NCI-H1092 (cell line): ENCODE measurements at places on chromosomes 12 and 14.
A peak's percentile ranks its signal among the peaks of the same experiment; 100 is the strongest.

GRCh38 chr12:53966085-53966384 is 6.9 kb upstream of the HOXC11 start:
- no peak for DNase-seq

DNA sequence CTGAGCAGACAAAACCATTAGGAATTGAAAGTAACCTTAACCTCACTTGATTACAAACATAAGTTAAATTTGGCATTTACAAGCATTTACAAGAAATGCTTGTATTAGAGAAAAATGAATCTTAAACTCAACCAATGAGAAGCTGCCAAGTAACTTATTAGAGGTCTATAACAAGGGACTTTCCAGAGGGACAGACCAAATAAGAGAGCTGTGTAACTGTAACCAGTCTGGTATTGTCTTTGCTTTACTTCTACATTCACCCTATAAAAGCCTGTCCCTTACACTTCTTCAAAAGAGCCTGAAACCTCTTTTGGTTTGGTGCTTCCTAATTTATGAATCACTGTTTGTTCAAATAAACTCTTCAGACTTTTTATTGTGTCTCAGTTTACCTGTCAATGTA is 450.0 kb upstream of the FAR2 start:
- DNase-seq, result no peak

DNA sequence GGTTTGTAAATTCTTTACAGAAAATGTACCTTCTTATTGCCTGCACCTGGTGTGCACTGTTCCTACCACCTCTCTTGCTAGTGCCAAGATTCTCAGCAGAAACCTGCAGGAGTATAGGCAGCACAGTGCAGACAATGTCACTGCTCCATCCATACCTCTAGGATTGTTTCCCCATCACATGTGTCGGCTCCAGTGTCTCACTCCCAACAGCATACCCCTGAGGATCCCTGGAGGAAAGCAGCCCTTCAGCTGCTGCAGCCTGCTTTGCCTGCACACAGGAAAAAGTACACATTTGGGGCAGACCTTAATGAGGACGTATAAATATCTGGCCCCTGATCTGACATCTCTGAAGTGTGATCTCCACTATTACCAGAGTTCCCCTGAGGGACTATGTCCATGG is 235.5 kb downstream of the MDGA2 start:
- DNase-seq, result no peak

- no peak for DNase-seq
Observed at GRCh38 chr12:50572287-50572686, 67.5 kb downstream of the DIP2B start.

GRCh38 chr14:54137614-54137961 is 181.0 kb upstream of the BMP4 start:
- DNase-seq, result no peak

DNA sequence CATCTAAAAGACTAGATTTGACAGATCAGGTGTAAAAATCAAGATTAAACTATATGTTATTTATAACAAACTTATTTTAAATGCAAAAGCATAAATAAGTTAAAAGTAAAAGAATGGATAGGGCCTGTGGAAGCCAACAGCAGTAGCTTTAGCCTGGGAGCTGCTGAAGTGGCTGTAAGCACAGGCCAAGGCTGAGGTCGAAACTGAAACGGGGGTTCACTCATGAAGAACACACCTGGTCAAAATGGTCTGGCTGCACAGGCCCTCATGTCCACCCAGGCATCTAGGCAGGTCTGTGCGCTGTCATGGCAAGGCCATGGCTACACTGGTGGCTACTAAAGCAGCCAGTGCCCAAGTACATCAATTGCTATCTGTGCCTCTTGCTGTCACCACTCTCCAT is 23.1 kb downstream of the CATSPERB start:
- DNase-seq, result no peak

DNA sequence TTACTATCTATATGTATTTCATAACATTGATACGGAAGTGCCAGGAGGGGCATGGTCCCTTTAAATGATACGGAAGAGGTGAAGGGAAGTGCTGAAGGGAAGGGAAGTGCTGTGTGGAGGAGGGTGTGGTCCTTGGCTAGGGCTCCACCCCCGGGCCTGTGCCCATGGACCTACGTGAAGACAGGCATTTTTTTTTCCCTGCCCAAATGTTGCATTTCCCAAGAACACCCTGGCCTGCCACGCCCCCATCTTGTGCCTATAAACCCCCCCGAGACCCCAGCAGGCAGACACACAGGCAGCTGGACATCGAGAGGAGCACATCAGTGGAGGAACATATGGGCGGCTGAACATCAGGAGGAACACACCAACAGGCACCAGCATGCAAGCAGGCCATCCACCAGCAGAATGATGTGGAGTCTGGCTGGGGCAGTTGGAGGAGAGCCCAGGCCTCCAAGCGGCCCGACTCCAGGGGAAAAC is 134.1 kb downstream of the SLC41A2 start:
- no peak for DNase-seq

DNA sequence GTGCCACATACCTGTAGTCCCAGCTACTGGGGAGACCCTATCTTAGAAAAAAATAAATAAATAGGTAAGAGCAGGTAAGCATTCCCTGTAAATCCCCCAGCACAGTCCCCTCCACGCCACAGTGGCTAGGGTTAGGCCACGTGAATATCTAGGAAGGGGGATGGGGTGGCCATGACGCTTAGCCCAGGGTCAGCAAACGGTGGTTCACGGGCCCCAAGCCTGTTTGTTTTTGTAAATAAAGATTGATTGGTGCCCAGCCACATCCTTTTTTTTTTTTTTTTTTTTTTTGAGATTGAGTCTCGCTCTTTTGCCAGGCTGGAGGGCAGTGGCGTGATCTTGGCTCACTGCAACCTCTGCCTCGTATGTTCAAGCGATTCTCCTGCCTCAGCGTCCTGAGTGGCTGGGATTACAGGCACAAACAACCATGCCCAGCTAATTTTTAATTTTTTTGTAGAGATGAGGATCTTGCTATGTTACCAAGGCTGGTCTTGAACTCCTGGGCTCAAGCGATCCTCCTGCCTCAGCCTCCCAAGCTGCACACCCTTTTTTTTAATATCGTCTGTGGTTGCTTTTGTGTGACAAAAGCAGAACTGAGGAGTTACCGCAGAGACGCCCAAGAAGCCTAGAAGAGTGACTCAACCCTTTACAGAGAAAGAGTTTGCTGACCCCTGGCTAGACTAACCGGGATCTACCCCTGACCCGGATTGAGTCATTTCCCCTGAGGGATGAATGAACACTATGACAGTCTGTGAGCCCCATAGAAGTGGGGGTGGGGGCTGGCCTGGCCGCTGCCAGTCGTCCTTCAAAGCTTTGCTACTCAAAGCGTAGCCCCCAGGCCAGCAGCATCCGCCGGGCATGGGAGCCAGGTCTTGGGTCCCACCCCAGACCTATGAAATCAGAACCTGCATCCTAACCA is 113.7 kb upstream of the NCOR2 start:
- no peak for DNase-seq

GRCh38 chr12:50751948-50752721 is 11.8 kb upstream of the ATF1 start:
- DNase-seq, result no peak

GRCh38 chr12:12721176-12721751 is 4.1 kb downstream of the CDKN1B start:
- no peak for DNase-seq

DNA sequence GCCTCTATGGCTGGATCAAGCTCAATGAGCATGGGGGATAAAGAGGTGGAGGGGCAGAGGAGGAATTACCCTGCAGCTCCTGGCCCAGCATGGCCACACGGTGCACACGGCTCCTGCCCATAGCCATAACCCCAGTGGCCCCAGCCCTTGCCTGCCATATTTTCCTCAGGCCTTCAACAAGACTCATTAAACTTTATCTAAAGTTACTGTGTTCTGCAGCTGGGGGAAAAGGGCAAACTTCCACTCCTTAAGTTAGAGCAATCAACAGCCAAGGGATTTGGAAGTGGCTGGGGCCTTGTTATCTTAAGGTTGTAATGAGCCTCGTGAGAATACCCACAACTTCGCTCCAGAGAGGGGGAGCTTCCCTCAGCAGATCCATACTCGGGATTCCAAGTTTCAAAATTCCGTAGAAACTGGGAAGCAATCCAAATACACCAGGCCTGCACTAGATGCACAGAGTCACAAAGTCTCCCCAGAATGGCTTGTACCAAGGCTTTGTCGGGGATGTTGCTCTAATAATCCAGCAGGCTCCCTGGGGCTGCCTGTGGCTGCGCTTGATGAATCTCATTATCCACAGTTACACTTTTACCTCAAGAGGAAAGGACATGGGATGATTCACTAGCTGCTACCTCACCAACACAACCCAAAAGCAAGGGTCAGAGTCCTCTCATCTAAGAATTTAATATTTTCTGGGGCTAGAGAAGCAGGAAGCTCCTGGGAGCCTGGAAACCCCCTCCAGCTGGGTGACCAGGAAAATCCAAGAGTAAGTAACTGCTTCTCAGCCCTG is 13.0 kb upstream of the OR6J1 start:
- no peak for DNase-seq

DNA sequence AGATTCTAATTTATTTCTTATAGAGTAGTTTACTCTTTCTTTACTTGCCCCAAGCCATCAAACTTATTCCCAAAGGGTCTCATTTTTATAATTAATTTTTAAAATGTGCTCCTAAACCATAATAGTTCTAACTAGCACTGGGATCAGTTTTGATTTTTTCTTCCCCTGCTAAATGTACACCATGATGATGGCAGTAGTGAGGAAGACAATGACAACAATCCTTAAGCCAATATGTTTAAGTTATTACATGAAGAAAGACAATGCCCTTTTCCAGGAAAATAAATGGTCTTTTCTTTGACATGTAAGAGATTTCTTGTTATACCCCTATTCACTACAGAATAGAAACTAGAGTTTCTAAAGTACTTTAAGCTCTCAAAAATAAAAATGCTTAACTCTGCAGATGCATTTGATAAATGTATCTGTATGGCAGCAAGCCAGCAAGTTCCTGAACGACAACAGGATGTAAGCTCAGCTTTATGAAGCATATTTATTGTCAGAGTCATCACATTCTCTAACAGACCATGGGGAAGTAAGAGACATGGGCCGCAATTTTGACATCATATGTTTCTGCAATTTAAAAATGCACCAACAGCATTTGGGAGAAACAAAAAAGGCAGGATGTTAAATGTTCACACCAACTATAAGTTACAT is 36.0 kb upstream of the SNX6 start:
- no peak for DNase-seq

DNA sequence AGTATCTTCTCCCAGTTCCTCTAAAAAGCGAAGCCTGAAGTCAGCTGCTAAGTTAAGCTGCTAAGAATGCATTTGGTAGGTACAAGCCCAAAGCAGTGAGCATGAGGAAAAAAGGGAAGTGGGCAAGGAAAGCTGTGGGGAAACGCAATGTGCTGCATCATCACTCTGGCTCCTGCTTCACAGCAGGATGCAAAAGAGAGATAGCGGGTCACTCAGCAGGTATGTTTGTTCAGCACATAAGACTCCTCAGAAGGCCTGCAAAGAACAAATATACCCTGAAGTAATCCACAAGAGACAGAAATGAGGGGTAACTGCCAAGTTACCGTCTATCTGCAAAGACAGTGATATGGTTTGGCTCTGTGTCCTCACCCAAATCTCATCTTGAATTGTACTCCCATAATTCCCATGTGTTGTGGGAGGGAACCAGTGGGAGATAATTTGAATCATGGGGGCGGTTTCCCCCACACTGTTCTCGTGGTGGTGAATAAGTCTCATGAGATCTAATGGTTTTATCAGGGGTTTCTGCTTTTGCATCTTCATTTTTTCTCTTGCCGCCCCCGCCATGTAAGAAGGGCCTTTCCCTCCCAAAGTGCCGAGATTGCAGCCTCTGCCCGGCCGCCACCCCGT is 127.4 kb upstream of the EGLN3 start:
- DNase-seq, result no peak

DNA sequence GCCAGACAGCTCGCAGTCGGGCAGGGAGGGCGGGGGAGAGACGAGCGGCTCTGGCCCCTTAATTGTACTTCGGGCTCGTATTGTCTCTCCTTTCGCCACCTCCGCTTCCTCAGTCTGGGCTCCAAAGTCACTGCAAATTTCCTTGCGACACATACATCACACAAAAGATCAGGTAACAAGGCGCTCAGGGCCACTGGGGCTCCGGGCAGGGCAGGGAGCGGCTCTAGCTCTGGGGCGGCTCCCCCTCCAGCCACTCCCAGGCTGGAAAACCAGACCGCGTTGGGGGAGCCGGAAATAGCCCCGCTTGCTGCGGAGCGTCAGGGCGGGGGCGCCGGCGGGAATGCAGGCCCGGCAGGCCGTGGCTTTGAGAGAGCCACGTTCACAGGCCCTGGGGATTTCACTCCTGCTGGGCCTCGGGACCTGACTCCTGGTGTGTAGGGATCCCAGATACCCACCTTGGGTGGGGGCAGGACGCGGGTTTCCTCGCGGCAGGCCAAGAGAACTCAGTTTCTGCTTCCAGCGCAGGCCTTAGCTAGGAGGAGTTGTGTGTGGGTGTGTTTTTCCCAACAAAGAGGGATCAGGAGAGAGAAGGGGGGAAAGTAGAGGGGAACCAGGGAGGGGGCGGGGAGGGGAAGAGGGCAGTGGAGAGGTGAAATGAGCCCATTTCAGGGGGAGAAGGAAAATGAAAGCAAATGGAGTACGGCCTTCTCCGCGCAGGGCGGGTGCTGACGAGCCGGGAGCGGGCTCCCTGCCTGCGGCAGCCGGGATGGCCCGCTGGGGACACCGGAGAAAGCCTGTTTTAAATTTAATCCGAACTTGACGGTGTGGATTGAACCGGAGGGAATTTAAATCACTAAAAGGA is 4.4 kb upstream of the HOXC9 start:
- DNase-seq, result peak; percentile 41

- no peak for DNase-seq
Observed at GRCh38 chr12:3139760-3140159, 62.6 kb downstream of the TSPAN9 start.

GRCh38 chr12:52259657-52260243 is 14.7 kb upstream of the KRT86 start:
- no peak for DNase-seq

GRCh38 chr12:49885118-49885517 is 18.6 kb downstream of the FAIM2 start:
- DNase-seq, result no peak

DNA sequence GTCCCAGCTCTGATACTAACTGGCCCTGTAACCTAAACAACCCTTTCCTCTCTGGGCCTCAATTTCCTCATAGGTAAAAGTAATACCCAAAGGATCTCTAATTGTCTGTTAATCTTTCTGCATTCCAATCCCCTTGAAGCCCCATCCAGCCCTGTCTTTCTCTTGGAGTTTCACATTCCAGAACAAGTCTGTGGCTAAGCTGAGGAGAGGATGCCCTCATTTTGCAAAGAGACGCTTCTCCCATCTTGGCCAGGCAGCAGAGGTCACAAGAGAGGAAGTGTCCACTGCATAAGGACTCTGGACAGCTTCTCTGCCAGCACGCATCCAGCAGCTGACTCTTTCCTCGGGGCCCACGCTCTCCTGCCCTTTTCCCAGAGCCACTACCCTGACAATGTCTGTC is 263.4 kb upstream of the FKBP4 start:
- DNase-seq, result no peak

GRCh38 chr14:78329371-78329770 is 159.2 kb downstream of the NRXN3 start:
- DNase-seq, result no peak

- DNase-seq, result no peak
Observed at GRCh38 chr12:124852911-124853427, 10.7 kb downstream of the SCARB1 start.

GRCh38 chr14:90760591-90761316 is 55.5 kb downstream of the TTC7B start:
- DNase-seq, result no peak

GRCh38 chr14:89574420-89574819 is 157.4 kb upstream of the FOXN3 start:
- DNase-seq, result no peak

GRCh38 chr12:57340104-57340503 is 89.1 kb upstream of the STAC3 start:
- DNase-seq, result no peak
